ENCODE measurements at places on chromosomes 13 and 19.

DNA sequence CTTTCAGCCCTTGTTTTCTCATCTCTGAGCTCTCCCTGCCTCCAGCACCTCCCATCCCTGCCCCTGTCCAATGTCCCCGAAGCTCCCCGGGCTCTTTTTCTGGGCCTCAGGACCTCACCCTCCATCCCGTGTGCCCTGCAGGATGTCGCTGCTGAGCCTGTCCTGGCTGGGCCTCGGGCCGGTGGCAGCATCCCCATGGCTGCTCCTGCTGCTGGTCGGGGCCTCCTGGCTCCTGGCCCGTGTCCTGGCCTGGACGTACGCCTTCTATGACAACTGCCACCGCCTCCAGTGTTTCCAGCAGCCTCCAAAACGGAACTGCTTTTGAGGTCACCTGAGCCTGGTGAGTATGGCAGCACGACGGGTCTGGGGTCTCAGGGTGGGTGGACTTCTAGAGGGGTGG, 51.1 kb upstream of the CYP4F8 start:
- no peak for DNase-seq

DNA sequence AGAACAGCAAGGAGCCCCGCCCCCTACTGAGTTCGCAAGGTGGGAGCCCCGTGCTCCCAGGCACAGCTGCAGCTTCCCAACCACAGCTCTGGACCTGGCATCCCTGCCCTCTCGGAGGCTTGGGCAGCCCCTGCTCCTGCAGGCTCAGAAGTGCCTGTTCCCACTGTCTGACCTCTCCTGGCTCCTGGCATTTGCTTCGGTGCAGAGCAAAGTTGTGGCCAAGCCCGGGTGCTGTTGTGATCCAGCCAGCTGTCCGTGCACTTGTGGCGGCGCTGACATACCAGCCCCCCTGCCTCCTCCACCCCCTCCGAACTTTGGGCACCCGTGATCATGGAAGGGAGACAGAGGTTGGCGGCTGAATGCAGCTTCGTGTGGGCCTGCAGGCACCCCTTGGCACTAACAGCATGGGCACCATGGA, 1386.8 kb downstream of the PCDH9 start:
- no peak for DNase-seq

DNA sequence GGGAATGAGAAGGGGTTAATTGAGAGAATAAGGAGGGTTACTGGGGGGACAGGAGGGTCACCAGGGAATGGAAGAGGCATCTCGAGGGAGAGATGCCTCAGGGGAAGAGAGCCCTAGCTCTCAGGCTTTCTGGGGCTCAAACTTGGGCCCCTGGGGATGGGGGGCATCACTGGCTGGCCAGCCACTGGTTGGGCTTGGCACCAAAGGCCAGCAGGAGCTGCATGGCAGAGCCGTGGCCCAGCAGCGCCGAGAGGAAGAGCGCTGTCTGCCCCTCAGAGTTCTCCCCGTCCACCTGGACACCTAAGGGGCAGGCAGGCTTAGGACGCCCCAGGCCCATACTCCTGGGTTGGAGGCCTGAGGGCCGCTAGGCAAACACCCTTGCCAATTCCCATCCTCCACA, 17.5 kb downstream of the ARHGAP33 start:
- no peak for DNase-seq

DNA sequence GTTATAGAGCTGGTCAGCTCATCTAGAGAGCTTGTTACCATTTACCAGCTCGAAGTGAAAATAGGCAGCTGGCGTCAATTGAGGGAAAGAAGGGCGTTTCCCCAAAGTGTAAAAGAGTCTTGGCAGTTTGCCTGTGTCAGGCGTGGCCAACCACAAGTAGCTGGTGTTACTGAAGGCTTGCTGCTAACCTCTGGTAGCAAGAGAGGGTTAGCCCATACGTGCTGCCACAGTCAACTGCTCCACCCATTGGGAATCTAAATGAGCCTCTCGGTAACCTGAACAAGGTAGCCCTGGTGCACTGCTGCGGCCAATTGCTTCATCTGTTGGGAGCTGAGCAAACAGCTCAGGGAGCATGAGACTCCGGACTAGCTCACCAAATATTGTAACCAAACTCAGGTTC, 314.9 kb upstream of the SLITRK5 start:
- DNase-seq, result no peak

DNA sequence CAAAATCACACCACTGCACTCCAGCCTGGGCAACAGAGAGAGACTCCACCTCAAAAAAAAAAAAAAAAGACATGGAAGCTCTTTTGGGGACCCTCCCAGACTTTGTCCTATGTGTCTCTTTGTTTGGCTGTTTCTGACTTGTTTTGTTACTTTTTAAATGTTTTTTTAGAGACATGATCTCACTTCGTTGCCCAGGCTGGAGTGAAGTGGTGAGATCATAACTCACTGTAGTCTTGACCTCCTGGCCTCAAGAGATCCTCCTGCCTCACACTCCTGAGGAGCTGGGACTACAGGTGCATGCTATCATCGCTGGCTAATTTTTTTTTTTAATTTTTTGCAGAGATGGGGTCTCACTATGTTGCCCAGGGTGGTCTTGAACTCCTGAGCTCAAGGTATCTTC, 16.4 kb upstream of the DPP9 start:
- DNase-seq, result no peak

- no peak for DNase-seq
Observed at GRCh38 chr13:33577007-33577406, 240.9 kb upstream of the RFC3 start.
